ENCODE measurements at places on chromosomes 1 and 21. TPM values are rescaled to one million over a fixed set of nuclear protein-coding genes. Genes with fewer than 3 reads are reported as not detected.

VWA5B1 gene
- not detected for total RNA-seq

TTLL7 gene
- 8.8 TPM for total RNA-seq

NR0B2 gene
- 0.29 TPM for total RNA-seq

RHOU gene
- 29.5 TPM for total RNA-seq

CZIB gene
- total RNA-seq: 48.2 TPM

ITLN2 gene
- not detected for total RNA-seq
